ENCODE measurements at places on chromosomes 3 and 15.

GRCh38 chr3:71102111-71102983 is 481.2 kb downstream of the FOXP1 start:
- DNase-seq = no peak

DNA sequence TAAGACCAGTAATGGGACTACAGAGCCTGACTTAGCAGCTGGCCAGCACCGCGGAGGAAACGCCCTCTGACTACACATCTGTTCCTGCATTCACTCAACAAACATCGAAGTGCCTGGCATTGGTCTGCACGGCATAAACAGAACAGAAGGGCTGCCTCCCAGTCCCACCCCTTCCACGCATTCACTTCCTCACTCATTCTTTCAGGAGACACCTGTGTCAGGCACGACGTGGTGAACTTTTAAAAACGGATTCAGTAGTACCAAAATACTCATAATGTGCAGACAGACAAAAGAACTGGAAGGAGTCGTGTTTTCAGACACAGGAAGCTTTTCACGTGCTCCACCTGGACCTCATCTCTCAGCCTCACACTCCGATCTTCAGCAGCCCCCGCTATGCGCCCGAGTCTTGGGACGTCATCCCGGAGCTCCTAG is 123.3 kb downstream of the XXYLT1 start:
- peak; percentile 48 for DNase-seq

DNA sequence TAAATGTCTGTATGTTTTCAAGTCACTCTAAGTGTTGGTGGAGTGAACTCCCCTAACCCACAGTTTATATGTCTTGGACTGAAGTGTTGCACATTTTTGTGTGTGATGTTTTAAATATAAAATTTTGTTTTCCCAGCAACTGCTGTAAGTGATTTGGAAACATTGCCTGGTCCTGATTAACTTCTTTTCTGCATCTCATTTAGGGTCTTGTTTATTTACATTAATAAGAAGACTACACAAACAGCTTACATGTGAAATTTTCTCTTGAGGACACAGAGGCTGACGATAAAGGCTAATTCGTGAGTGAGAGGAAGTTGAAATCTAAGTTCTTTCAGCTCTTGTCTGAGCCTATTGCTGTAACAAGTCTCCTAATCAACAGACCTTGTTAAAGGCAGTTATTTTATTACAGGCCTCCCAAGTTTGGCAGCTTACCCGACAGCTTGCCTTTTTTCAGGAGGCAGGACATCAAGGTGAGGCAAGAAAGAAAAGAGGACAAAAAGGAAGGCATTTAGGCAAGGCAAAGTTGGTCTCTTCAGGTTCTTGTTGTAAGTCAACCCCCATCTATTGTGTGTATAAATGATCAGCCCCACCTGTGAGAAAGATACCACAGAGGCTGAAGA is 177.7 kb upstream of the NR2E3 start:
- DNase-seq = no peak

- DNase-seq = no peak
Measured at GRCh38 chr3:100941451-100941850, 51.8 kb downstream of the ABI3BP start.

DNA sequence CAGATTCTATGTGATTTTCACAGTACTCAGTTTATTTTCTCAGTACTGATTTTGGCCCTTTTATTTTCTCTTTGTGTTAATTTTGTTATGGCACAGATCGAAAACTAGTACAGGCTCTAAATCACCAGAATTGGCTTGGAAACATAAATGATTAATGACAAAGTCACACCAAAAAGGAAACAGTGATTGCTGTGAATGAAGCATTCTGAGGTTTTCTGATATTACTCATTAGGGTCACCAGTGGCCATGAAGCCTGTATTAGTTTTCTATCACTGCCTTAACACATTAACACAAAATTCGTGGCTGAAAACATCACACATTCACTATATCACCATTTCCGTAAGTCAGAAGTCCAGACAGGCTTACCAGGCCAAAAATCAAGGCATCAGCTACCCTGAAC is 343.0 kb upstream of the THRB start:
- no peak for DNase-seq

DNA sequence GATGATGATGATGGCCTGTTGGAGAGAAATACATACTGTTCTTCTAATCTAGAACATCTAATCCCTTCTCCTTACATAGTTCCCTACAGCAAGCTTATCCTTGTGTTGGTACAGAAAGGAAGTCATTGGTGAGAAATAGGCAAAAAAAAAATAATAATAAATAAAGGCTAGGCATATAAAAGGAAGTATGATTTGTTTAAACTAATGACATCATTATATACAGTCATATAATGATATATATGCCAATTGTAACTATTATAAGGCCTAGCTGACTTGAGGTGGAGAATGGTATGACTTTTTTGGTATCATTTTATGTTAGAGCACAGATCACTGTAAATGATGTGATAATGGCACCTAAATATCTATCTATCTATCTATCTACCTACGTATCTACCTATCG is 142.4 kb downstream of the DUT start:
- DNase-seq = no peak

GRCh38 chr15:101203607-101204189 is 48.1 kb downstream of the CHSY1 start:
- no peak for DNase-seq

- no peak for DNase-seq
Measured at GRCh38 chr3:196320137-196320536, 2.1 kb upstream of the DYNLT2B start.

DNA sequence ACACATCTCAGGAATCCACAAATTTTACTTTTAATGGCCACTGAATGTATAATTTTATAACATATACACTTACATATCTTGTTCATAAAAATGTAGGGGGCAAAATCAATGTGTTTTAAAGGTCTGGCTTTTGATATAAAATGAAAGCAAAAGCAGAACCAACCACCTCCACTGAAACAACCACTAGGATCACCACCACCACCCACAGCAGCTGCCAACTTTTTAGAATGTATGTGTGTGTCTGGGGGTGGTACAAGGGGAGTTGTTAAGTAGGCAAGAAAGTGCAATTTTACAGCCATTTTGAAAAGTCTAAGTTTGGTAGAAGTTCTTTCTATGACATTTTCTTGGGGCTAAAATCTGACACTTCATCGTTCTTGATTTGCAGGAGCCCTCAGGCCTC is 44.0 kb downstream of the OTOL1 start:
- no peak for DNase-seq

DNA sequence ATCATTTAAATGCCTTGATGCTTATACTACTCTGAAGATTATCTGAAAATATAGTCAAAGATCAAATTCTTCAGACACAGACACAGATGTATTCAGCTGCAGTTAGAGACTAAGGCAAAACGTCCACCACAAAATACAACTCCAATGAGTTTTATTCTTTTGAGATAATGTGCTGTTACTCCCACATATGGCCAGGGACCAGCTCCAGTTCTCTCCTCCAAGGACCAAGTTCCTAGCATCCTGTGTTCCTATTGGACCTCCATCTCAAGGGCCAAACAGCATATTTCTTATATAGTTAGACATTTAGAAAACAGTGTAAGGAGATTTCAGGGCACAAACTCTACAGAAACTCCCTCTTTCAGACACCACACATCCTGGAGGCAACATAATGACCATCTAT is 27.1 kb downstream of the IP6K1 start:
- DNase-seq = no peak

DNA sequence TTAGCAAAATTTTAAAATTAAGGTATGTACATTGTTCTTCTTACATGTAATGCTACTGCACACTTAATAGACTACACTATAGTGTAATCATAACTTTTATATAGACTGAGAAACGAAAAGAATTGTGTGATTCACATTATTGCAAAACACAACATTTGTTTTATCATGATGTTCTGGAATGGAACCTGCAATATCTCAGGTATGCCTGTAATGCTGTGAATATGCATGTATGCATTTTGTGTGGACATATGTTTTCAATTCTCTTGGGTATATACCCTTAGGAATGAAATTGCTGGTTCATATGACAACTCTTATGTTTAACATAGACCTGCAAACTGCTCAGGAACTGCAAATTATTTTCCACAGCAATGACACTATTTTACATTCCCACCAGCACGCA is 38.6 kb upstream of the TJP1 start:
- no peak for DNase-seq

GRCh38 chr3:133230195-133230594 is 169.7 kb upstream of the BFSP2 start:
- DNase-seq = no peak

DNA sequence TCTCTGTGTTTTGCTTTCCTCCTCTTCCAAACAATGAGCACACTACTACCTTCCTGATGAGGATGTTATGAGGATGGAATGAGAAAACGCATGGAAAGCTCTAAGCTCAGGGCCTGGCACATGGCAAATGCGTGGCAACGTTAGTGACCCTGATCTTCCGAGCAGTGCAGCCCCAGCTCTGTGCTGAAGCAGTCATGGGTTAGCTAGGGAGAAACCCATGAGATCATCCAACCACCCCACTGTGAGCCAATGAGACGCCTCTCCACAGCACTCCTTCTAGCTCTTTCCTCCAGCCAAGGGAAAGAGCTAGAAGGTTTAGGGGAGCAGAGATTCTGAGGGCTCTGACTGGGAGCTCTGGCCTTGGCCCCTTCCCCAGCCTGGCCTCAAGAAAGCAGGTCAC is 4.5 kb downstream of the CPN2 start:
- no peak for DNase-seq

- DNase-seq = no peak
Measured at GRCh38 chr3:61080737-61081445, 170.4 kb downstream of the FHIT start.

- DNase-seq = no peak
Measured at GRCh38 chr3:128449111-128449638, 17.5 kb downstream of the DNAJB8 start.

GRCh38 chr15:74964794-74965193 is 8.2 kb upstream of the RPP25 start:
- DNase-seq = no peak

DNA sequence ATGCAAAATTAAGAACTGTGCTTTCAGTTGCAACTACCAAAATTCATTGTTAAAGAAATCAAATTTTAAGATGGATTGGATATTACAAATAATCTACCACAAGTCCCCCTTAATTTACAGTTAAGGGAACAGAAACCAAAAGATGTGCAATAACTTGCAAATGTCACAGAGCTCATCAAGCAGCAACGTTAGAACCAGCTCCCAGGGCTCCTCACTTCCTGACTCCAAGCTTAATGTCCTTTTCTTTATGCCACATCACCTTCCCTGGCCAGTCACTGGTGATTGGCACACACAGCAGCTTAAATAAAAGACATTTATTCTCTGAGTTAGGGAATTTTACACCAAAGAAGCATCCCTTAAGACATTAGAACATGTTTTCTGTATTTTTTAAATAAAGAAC is 159.7 kb downstream of the RSL24D1 start:
- DNase-seq = no peak

- DNase-seq = no peak
Measured at GRCh38 chr15:34812369-34812768, 17.0 kb upstream of the ACTC1 start.

GRCh38 chr15:48177766-48178647 is at the start of gene MYEF2:
MYEF2 (minus strand) TSS chr15:48178295; CDS start chr15:48178237, 58 bp downstream.
- DNase-seq = peak; percentile 80

DNA sequence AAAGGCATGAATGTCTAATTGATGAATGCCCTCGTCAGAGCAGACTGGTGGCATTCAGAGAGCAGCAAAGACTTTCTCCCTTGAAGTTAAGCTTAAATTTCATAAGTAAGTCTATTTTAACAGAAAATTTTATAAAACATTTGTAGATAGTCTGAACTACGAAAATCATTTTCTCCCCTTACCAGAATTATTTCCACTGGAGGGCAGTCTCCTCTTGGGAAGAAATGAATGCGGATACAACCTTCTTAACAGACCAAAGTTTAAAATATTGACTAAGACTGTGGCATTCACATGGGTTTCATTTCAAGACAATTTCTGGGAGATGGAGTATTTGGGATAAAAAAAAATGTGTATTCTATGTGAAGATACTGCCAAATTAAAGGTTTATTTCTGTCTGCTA is 669.0 kb downstream of the FHIT start:
- DNase-seq = no peak

DNA sequence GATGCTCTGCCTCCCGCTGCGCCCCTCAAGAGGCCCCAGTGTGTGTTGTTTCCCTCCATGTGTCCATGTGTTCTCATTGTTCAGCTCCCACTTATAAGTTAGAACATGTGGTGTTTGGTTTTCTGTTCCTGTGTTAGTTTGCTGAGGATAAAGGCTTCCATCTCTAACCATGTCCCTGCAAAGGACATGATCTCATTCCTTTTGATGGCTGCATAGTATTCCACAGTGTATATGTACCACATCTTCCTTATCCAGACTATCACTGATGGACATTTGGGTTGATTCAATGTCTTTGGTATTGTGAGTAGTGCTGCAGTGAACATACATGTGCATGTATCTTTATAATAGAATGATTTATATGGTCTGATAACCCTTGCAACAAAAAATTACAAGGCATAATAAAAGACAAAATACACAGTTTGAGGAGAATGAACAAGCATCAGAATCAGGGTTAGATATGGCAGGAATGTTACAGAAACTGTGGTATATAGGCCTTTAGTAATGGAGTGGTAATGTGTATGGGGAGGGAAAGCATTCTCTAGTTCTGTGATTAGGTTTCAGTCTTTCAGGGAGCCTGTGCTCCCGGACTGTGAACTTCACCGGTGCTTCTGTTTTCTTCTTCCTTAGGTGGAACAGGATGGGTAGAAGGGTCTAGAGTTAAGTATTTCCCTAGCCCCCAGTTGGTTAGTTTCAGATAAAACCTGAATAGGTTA is 27.1 kb downstream of the GRM2 start:
- DNase-seq = no peak

DNA sequence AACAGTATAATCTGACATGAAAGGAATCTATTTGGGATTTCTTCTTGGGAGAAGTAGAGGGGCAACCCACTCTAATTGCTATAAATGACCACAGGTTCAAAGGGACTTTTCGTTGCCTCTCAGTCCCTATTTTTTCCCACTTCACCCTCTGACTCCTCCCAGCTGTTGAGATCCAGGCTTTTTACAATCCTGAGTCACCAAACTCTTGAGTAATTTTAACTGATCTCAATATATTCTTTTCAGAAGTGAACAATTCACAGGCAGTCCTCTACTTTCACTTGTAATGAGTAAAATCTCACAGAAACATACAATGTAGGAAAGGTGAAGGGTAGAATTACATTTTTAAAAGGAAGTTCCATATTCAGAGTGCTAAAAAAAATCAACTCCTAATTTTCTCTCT is 44.6 kb downstream of the EIF4E3 start:
- no peak for DNase-seq

DNA sequence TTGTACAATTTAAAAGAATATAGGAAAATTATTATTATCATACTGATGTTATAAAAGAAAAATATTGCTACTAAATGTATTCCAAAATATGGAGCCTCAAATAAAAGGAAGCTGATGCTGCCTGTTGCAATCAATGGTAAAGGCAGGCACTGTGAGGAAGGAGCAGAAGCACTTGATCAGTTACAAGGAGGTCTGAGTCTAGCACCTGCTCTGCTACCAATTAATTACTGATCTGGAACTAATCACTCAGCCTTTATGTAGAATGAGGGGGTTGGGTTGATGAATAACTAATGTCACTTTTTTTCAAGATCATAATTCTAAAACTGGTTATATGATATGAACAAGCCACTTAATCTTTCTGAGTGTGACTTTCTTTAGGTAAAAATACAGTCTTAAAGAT is 5.5 kb downstream of the ADGRG7 start:
- no peak for DNase-seq

GRCh38 chr3:120416868-120417267 is 33.9 kb downstream of the FSTL1 start:
- no peak for DNase-seq

GRCh38 chr15:28002136-28002861 is 96.8 kb downstream of the OCA2 start:
- DNase-seq = no peak

- DNase-seq = no peak
Measured at GRCh38 chr3:104291437-104291851, 1075.3 kb upstream of the ALCAM start.

- DNase-seq = peak; percentile 66
Measured at GRCh38 chr3:128784232-128784631, 58.2 kb downstream of the RAB7A start.
